ENCODE measurements at places on chromosomes 16 and 17.

DNA sequence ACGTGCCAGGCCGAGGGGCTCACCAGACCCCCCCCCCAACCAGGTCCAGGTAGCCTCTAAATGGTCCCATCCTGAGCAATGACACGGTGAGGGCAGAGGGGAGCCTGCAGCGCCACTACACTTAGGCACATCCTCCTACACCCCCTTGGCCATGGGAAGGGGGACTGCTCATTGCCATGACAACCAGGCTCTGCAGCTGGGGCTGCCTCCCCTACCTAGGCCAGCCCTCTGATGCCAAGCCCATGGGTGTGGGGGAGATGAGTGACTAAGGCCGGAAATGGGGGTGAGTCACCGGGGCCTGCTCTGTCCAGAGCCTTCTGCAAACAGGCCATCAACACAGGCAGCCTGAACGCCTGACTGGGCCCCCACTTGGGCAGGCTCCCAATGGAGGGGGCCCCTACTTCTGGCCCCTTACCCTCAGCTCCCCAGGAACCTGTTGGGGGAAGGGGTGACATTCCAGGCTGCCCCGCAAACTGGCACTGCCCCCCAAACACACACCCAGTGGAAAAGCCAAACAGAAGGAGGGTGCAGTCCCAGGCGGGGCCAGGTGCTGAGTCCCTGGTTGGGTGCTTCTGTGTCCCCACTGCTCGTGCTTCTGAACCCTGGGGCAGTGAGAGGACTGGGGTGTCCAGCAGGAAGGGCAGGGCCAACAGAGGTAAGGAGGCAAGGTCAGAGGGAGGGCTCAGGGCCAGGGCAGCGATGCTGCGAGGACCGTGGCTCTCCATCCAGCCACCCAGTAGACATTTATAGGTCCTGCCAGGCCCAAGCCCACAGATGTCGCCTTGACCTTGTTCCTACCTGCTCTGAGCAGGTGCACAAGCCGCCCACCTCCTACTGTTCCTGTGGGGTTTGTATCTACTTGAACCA lies 8.2 kb downstream of the PLCD3 start:
- no peak for DNase-seq

GRCh38 chr17:81339534-81340296 lies 44.6 kb upstream of the SLC38A10 start:
- DNase-seq = no peak

- no peak for DNase-seq
Measured at GRCh38 chr17:33519692-33520091, 226.6 kb upstream of the ASIC2 start.

GRCh38 chr16:69508033-69508755 lies 57.6 kb upstream of the NFAT5 start:
- DNase-seq = no peak

GRCh38 chr16:47142486-47142820 lies 1.3 kb downstream of the NETO2 start:
- DNase-seq = peak; percentile 34

DNA sequence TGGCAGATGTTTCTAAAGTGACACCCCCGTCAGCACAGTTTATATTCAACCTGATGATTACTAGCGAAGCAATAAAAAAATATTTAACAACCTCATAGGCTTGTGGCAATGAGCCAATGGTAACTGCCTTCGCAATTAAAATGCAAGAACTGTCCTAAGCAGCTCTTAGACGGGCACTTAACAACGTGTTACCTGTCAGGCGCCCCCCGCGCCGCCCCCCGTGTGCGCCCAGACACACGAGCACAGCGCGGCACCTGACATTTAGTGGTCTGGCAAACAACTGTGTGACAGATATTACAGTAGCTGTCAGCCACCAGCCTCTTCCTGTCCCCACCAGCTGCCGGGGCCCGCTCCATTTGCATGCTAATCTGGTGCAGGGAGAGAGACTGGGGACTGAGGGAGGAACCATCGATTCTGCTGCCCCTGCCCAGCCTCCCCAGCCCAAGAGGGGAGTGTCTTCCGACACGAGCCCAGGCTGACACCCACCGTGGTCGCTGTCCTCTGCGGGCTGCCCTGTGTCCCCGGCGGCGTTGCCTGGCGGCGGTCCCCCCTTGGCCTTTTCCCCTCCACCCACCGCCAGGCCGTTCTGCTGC lies 12.7 kb downstream of the NDUFAF8 start:
- no peak for DNase-seq

GRCh38 chr17:32806646-32807045 lies 70.3 kb downstream of the MYO1D start:
- DNase-seq = no peak

GRCh38 chr17:44074911-44075285 lies 4.4 kb downstream of the G6PC3 start:
- no peak for DNase-seq

DNA sequence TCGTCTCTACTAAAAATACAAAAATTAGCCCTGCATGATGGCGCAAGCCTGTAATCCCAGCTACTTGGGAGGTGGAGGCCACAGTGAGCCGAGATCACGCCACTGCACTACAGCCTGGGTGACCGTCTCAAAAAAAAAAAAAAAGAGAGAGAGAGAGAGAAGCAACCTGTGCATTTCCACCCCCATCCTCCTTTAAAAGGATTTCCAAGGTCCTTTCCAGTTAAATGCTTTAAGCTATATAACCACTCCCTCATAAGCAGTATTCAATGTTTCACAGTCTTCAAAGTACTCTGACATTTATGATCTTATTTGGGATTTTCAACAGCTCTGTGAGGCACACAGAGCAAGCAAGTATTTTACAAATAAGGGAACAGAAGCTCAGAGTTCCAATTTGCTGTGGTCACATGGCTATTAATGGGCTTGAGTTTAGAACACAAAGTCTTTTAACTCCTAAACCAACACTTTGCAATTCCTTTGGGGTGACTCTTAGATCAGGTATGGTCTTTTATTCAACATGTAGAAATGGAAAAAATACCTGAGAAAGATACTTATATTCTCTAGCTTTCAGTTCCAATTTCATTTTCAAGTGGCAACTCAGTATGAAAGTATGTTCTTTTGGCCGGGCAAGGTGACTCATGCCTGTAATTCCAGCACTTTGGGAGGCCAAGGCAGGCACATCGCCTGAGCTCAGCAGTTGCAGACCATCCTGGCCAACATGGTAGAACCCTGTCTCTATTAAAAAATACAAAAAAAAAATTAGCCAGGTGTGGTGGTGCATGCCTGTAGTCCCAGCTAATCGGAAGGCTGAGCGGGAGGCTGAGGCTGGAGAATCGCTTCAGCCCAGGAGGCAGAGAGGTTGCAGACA lies 31.3 kb downstream of the SPOP start:
- no peak for DNase-seq

- DNase-seq = no peak
Measured at GRCh38 chr16:69934044-69934443, 17.1 kb upstream of the CLEC18A start.

DNA sequence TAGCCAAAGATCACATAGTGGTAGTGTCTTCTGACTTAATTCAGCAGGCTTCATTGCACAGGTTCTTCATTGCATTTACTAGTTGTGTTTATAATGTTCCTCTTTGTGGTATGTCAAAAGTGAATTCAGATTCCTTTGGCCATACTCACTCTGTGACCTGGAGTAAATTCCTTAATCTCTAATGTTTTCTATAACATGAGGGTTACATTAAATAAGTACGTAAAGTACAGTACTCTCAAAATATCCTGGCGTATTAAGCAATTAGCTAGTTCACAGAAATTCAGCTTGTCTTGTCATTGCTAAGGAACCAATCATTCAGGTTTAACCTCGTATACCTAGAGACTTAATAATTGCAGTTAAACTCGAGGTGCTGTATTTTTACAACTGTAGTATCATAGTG lies 4.2 kb downstream of the RPS6KB1 start:
- no peak for DNase-seq

DNA sequence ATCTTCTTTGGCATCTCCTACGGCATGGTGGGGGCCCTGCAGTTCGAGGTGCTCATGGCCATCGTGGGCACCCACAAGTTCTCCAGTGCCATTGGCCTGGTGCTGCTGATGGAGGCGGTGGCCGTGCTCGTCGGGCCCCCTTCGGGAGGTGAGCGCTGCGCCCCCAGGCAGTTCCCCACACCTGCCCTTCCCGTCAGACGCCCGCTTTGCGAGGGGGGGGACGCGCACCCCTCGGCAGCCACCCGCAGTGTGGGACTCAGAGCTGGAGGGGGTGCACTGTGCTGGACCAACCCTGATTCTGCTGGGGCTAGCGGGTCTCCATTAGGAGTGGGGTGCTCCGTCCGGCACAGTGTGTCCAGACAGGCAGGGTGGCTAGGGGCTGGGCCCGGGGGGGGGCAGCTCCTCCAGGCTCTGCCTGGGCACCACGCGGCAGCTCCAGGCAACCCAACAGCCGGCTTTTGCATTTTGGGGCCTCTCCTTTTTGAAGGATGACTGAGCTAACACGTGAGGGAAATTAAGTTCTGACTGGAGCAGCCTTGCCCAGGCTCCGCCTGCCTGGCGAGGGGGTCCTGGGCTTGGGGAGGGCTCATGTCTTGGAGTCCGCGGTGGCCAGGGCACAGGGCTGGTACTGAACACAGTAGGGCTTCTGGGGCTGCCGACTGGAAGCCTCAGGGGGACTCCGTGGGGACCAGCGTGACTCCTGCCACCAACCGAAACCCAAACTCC lies 9.1 kb downstream of the SLC16A3 start:
- no peak for DNase-seq

- no peak for DNase-seq
Measured at GRCh38 chr16:49515861-49516260, 142.3 kb downstream of the C16orf78 start.

GRCh38 chr17:7684851-7685532 lies 2.3 kb downstream of the TP53 start:
- DNase-seq = no peak

DNA sequence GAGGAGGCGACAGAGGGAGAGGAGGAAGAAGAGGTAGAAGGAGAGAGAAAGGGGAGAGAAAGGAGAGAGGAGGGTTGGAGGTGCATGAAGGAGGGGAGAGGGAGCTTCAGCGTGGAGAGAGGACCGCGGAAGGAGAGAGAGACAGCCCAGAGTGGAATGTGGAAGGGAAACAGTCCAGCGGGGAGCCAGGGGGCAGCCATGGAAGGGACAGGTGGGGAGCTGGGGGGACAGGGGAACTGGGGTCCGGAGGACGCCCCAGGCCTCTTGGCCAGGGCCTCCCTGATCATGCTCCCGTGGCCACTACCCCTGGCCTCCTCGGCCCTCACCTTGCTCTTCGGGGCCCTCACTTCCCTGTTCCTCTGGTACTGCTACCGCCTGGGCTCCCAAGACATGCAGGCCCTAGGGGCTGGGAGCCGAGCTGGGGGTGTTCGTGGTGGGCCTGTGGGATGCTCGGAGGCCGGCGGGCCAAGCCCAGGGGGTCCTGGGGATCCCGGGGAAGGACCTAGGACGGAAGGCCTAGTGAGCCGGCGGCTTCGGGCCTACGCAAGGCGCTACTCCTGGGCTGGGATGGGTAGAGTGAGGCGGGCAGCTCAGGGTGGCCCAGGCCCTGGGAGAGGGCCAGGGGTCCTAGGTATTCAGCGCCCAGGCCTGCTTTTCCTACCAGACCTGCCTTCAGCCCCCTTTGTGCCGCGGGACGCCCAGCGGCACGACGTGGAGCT lies 759 bp downstream of the ASPHD1 start:
- DNase-seq = no peak

DNA sequence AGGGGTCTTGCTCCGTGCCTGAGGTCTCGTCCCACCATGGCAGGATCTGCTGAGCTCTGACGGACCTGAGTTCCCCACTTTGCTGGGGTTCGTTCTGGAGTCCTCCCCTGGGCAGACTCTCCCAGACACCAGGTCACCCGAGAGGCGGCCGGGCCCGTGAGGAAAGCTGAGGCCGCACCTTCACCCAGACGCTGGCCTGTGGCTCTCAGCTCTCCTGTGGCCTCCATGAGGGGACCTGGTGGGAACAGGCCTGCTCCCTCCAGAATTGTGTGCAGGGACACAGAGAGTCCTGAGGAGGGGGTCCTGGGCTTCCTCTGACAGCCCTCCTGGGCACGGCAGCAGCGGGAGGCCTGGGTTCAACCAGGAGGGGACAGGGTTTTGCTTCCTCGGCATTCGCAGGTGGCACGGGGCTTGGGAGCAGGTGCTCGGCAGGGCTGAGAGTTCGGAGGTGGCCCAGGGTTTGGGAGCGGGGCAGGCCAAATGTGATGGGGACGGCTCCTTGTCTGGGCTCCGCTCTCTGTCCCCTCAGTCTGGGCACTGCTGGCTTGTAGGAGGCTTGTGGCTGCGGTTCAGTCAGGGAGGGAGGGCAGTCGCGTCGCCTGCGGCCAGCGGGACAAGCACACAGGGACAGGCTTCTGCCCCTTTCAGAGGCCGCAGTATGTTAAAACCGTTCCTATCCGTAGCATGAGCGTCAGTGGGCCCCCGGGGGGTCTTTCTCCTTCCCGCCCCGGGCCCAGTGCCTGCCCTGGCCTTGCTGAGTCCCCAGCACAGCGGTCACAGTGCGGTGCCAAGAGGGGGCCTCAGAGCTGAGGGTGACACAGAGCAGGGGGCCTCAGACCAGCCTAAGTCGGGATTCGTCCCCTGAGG lies 8.1 kb upstream of the SNAI3 start:
- DNase-seq = no peak

GRCh38 chr17:72634621-72635020 lies 457.9 kb downstream of the SLC39A11 start:
- no peak for DNase-seq

- no peak for DNase-seq
Measured at GRCh38 chr17:51814521-51814920, 344.0 kb downstream of the CA10 start.

DNA sequence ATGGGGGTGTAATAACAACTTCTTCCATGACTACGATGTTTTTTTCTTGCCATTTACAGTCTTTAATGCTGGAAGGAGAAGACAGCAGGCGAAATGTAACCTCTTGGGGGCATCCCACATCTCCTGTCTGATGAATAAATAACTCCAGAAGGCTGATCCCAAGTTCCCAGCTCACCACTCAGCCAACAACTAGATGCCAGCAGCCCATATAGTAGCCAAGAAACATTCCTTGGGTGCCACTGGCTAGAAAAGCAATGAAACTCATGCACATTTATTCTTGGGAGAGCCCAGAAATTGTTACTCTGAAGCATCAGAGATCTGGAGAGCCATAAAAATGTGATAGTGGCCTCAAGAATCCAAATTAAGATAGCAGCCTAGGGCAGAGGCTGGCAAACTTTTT lies 22.7 kb upstream of the TMEM101 start:
- no peak for DNase-seq

DNA sequence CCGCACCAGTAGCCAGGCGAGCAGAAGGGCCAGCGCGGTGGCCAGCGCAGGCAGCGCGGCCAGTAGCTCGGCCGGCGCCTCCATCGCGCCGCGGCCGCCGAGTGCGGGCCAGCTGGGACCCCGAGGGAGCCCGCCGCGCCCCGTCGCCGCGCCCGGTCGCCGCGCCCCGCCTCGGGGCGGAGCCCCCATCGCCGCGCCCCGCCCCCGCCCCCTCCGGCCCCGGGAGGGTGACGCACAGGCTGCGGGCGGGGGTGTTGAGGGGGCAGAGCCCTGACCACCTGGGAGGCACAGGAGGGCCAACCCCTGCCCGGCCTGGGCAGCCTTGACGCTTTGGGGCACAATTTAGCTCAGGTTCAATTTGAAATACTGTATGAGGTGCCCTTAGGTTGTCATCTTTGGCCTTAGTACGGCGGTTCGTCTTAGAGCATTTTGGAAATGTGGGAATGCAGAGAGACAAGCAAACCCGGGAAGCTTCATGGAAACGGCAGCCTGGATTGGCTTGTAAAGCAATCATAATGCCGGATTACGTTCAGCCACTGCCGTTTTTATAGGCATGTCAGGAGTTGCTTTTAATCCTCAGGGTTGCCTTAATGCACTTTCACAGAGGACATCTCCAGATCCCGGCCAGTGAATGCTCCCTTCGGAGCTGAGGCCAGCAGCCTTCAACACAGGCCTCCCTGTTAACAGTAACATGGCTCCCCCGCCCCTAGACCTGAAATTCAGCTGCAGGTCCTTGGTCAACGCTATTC lies at the start of gene MXRA7:
TSS of gene MXRA7 (minus strand) at position 103 of the 749 bp plus-strand sequence. CDS start at position 84, 19 bp downstream.
- no peak for DNase-seq

All from SIG-M5 (cell line).